NCI-H1694 treated with DMSO at 0.1 percent for 48 hours (cell line): ENCODE measurements at places on chromosomes 7 and 10.

DNA sequence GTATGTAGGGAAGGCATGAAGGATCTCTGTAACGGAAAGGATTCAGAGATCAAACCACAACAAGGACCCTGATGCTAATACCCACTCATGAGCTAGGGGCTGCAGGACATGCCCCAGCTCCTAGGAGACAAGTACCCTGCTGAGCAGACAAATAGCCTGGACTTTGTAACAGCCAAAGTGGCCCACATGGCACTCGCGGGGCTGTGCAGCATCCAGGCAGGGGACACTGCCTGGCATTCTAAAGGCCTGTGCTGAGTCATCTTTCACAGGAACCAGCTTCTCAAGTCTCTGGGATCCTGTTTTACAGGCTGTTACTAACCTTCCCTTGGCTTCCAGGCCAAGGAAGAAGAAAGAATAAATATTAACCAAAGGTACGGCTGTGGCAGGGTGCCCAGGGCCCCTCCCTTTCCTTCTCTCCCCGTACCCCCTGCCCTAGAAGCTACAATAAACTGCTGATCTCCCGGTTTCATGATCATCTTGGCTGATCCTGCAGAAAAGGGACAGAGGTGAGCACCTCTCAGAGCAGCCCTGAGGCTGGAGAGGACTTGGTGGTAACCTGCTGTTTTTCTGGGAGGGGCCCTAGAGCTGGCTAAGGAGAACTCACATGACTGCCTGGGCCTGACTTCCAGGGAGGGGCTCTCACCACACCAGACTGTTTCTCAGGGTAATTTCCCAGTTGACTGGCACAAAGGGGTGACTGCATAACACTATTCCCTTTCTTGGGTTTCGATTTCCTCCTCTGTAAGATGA is 4.2 kb upstream of the RPEL1 start:
- no peak for DNase-seq

DNA sequence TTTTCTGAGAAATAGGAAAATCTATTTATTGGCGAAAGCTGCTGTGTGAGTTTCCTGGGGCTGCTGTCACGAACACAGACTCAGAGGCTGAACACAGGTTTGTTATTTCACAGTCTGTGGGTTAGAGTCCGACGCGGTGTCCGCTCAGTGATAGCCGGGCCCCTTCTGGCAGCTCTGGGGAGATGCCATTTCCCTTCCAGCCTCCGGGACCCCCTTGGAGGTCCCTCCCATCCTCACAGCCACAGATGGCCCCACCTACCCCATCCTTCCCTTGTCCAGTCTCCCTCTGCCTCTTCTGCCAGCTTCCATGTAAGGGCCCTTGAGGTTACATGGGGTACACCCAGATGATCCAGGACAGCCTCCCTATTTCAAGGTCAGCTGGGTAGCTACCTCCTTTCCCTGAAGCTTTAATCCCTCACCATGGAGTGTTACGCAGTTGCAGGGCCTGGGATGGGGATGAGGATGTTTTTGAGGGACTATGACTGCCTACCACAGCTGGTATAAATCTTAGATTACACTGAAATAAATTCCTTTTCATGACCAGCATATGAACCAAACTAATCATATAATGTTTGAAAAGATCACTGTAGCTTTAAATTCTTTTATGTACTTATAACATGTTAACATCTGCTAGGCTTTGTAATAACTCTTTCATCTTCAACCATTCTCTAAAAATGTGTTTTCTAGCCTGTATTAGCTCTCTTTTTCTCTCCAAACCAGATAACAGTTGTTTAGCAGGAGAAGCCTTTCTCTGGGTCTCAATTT is 98.5 kb downstream of the WDR37 start:
- DNase-seq = no peak

- DNase-seq = no peak
These were observed 92.4 kb upstream of the TCERG1L start for GRCh38 chr10:131403936-131404335.

DNA sequence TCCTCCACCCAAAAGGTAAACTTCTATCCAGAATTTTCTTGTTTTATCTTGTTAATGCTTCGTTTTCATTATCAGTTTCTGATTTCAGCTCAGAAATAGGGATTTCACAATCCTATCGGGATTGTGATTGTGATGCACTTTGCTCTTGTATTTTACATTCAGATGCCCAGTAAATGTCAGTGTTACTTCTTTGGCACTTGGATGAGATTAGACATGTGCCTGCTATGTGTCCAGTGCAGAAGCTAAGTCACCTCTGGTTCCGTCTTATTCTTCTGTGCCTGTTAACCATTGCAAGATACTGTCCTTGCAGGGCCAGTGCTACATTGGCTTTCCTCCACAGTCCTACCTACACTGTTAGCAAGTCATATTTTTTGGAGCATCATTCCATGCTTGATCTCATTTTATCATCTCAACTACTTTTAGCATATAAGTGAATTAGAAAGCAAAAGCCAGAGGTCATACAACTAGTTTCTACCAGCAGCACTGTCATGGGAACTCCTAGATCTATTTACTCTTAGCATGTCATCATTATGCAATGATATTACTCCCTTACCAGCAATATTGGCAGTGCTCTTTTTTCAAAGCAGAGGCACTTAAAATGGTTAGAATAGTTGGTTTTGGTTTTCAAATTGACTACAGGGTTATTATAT is 26.7 kb downstream of the ZNF277 start:
- no peak for DNase-seq

DNA sequence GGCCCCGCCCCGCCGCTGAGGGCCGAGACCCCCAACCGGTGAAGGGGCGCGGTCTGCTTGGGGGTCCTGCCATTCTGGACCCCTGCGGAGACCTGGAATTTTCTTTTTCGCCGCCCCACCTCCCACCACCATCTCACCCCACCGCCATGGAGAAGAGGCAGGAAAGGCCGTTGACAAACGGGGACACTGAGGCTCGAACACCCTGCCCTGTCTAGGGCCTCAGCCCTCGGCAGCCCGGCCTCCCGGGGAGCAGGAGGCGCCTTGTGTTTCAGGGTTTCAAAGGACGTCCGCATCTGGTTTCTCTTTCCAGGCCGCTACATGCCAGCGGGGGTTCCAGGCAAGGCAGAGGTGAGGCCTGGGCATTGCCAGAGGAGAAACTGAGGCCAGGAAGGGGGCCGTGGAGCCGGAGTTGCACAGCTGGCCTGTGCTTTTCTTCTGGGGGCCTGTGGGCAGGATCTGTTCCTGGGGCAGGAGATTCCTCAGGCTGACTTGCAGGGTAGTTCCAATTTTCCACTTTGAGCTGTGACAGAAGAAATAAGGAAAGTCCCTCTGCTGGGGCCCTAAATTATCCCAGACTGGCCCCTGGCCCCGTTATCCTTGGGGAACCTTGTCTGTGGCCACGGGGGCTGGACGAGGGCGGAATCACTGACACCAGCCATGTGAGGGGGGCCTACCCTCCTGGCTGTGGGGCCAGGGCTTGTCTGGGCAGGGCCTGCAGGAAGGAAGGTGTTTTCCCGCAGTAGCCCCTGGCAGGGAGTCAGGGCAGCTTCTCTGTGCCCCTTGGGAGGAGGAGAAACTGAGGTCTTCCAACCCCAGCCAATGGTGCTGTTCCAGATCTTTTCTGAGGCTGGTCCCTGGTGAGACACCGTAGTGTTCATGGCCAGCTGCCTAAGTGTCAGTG is 900 bp upstream of the MICALL2 start:
- DNase-seq = no peak

DNA sequence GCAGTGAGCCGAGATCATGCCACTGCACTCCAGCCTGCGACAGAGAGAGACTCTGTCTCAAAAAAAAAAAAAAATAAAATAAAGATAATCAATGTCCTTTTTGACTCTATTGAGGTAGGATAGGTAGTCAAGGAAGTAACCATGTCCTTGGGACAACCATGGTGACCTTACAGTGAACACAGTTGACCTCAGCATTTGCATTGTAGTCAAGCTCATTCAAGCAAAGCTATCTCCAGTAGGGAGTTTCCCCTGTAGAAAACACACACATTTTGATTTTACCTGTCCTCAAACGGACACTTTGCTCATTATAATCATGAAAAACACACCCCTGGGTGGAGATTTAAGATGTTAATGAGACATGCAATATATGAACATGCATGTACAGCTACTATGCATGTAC is 171.7 kb downstream of the KIF20B start:
- no peak for DNase-seq

DNA sequence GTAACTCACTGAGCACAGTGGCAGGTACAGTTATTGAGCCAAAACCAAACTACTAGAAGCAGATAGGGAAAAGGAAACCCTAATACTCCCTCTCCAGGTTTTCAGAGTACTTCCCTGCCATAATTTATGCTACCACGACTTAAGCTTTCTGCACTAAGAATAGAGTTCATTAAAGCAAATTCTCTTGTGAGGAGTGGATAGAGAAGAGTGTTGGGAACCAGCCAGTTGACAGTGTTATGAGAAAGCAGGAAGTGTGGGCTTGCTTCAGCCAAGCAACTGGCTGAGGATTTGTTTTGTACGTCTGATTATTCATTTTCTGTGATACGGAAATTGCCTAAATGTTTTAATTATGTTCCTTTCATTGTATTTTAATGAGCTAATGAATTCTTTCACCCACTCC is 280.5 kb downstream of the KIF20B start:
- DNase-seq = no peak

DNA sequence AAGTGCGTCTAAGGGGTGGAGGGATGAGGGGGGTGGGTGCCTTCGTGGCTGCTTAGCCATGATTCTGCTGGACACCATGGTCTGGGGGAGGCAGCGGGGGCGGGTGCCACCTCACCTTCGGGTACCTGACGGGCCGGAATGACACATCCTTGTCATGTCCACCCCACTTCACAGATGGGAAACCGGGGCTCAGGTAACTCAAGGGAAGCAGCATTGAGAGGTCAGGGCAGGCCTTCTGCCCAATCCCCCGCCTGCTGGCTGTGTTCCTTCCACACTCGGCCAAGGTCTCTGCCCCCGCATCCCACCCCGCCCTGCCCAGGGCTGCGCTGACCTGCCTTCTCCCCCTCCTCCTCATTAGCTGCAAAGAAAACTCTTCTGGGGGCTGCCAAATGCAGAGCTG is 598.0 kb downstream of the PTPRN2 start:
- no peak for DNase-seq

- no peak for DNase-seq
These were observed 1.6 kb downstream of the PDGFA start for GRCh38 chr7:517774-518629.

DNA sequence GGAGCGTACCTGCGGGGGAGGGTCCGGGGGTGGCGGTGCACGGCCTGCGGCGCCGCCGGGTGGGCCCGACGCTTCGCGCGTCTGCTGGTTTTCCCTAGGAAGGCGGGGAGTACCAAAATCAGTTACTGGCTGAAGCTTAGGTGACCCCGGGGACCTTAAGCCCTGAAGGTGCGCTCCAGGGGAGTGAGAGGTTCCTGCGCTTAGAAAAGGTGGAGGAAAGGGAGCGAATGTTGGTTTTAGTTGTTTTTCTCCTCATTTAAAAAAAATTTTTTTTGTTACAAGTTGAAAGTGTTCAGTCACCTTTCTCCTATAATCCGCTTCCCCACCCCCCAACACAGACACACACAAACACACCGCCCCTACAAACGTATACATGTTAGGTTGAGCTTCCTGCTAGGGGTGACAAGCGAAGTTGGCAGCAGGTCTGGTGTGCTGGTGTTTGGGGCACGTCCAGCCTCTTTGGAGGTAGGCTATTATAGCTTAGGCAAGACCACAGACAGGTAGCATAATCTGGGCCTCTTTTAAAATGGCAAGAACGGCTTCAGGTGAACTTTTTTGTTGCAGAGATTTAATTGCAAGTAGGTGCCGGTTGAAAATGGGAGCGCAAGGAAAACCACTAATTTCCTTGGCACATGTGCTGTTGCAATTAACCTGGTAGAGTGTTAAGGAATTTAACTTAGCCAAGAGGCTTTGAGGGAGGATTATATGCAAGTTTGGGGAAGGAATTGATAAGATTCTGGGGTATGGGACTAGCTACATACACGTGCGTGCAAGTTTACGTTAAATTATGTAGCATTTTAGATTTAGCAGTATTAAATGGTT is 945 bp downstream of the ADD3 start:
- no peak for DNase-seq

DNA sequence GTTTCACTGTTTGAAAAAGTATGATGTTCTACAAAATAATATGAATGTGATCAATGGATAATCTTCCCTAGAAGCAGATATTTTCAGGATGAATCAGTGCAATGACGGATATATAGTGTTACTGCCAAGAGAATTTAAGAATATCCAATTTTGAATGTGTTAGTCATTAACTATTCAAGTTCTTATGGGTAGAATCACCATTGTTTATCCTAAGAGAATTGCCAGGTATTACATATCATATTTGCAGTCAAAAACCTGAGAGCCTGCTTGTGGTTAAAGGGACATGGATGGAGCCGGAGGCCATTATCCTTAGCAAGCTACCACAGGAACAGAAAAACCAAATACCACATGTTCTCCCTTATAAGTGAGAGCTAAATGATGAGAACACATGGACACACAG is 26.9 kb downstream of the AHR start:
- no peak for DNase-seq

GRCh38 chr7:126720232-126720631 is 532.5 kb downstream of the GRM8 start:
- no peak for DNase-seq

- no peak for DNase-seq
These were observed 4.0 kb downstream of the IDI1 start for GRCh38 chr10:1044964-1045363.

- DNase-seq = no peak
These were observed 117.0 kb upstream of the HABP2 start for GRCh38 chr10:113435881-113436280.

GRCh38 chr7:157444843-157445135 is 108.0 kb downstream of the DNAJB6 start:
- no peak for DNase-seq

DNA sequence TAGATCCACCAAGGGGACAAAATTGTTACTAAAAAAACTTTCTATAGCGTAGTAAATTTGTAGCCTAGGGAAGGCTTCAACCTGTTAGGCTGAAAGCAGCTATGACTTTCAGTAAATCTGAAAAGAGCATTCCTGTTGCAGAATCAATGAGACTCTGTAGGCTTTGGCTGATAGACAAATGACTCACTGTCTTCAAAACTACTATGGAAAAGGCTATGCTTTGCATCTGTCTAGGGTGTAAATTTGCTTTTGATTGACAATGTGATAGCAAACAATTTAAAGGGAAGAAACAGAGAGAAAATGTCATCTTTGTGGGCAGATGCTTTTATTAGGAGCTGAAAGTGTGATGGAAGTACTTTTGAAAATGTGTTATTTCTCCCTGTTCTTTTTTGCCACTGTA is 60.6 kb downstream of the ARL5B start:
- no peak for DNase-seq
